ENCODE measurements at places on chromosomes 2 and 18. TPM values are rescaled to one million over a fixed set of nuclear protein-coding genes. Genes with fewer than 3 reads are reported as not detected.

The FBXO15 gene
- not detected for total RNA-seq

- no peak for DNase-seq
Measured at GRCh38 chr2:136527560-136527959, 237.8 kb upstream of the THSD7B start.

- no peak for DNase-seq
Measured at GRCh38 chr2:237465515-237466148, 21.4 kb upstream of the MLPH start.

DNA sequence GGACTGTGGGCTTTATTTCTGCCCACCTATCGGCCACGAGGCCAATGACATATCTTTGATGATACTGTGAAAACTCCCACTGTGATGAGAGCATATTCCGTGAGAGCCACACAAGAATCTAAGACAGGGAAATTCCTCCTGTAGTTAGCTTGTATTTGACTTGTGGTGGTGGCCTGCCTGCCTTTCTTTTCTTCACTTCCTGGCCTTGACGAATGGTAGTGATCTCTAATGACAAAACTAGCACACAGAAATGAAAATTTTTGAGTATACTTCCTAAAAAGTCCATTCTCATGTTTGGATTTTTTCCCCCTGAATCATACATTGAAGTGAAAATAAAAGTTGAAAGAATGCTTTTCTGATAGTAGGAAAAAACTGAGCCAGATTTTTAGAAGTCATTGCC, 94.4 kb downstream of the MGAT5 start:
- DNase-seq, result no peak

DNA sequence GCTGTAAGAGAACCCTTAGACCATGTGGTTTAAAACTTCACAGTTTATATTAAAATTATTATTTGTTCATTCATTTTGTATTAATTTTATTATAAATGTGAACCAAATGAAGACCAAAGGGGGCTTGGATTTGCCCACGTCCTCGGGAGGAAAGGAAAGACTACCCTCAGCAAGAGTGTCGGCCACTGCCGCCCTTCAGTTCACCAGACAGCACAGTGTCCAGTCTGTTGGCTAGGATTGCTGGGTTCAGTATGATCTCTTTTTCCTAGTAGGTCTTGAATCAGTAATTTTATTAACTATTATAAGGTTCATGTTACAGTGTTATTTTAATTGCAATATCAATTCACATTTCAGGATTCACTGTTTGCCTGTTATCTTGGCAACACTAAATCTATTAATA, 78.2 kb upstream of the CHRNA1 start:
- no peak for DNase-seq

DNA sequence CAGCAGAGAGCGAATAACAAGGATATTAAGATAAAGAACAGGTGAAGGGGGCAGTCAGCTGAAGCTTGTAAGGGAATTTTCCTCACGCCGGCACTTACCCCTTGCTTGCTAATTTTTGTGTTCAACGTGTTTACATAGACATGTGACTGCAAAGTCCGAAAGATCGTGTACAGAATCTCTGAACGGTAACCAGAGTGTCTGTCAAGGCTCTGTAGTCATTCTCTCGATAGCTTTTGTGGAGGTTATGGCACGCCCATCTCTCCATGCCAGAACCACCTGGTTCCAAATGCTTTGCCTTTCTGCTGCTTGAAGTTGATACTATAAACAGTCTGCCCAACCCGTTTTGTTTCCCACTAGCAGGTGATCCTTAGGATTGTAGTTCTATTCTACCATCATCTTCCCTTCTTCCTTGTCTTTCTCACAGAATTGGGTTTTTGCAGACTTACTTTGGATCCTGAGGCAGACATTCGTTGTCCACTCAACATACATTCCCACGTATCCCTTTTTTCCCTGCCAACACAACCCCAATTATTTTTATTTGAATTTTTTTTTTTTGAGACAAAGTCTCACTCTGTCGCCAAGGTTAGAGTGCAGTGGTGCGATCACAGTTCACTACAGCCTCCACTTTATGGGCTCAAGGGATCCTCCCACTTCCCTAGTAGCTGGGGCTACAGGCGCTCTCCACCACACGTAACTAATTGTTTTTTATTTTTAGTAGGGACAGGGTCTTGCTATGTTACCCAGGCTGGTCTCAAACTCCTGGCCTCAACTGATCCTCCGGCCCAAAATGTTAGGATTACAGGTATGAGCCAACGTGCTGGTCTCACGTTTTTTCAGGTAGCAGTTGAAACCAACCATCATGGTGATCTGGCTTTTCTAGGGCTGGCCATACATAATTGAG, 1.3 kb upstream of the USP34 start:
- peak; percentile 58 for DNase-seq

DNA sequence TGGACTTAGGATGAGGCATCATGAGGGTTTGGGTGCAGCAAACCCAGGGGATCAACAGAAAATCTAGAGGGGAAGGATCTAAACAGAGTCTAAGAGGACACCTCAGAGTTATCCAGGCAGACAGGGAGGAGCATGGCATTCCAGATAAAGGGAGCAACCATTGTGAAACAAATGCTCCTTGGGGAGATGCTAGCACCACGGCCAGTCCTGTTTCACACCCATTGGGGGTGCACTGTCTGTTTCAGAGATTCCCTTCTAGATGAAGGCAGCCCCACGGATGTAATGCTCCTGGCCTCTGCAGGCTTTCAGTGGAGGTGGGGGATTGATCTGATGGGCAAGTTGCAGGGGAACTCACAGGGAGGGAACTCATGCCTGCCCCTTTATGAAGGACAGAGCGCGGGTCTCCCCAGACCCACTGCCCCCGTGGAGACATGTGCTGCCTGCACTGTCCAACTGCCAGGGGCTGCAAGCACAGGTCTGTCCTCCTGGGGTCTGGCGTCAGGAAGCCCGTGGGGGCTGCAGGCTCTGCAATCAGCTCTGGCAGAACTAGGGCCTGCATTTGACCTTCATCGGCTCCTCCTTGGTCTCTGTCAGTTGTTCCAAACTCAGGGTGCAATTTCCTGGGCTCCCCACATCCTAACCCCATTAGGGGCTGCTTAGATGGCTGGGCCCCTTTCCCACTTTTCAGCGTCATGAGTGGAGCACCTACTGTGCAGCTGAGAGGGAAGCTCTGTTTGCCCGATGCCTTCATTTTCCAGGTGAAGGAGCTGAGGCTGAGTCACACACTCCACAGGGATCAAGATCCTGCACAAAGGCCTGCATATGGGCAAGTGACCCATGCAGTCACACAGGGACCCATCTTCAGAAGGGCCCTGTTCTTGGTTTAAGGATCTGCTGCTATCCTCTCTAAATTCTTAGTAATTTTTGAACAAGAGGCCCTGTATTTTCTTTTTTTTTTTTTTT, 163.4 kb downstream of the ARL4C start:
- DNase-seq, result no peak

DNA sequence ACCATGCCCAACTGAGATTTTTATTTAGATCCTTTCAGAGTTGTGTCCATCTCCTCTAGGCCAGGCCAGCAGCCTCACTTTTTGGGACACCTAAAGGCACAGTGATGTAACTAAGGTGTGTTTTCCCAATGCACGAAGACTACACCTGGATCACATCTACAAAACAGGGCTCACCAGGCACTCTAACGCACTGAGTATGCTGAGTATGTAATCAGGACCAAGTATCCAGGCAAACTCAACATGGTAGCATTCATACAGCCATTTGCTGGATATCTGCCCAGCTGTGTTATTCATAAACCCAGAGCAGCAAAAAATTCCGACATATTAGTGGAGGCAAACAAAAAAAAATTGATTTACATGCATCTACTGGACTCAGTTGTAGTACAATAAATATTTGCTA, 33.8 kb downstream of the LPIN2 start:
- DNase-seq, result no peak

DNA sequence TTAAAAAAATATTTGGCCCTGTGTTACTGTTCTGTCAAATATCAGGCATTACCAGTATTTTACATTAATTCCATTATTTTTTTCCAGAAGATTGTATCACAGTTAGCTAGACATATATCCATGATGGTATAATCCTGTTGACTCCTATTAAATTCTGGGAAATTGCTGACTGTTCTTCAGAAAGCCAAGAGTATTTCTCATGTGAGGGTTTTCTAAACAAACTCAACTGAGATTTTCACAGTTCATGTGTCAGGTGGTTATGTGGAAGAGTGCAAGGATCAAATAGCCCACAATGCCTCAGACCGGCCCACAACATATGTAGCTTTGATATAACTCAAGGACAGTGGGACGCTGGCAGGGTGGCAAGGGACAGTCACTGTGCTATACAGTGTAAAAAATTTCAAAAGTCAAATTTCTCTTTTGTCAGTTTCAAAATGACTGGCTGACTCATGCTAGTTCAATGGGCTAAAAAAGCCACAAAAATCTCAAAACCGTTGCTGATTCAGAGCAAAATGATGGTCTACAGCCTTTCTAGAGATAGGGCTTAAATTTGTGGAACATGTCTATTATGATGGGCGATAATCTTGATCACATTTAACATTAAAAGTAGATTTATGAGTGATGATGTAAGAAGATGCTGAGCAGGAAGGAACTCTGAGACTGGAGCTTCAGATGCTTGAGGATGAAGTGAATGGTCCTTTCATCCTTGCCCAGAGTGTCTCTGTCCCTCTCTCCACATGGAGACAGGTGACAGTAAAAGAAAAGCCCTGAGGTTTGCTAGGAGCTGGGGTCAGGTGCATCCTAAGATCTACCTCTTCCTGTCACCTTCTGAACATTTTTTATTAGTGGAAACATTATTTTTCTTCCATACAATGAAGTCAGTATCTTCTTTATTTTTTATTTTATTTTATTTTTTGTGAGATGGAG, 175.8 kb upstream of the PIEZO2 start:
- DNase-seq, result no peak

DNA sequence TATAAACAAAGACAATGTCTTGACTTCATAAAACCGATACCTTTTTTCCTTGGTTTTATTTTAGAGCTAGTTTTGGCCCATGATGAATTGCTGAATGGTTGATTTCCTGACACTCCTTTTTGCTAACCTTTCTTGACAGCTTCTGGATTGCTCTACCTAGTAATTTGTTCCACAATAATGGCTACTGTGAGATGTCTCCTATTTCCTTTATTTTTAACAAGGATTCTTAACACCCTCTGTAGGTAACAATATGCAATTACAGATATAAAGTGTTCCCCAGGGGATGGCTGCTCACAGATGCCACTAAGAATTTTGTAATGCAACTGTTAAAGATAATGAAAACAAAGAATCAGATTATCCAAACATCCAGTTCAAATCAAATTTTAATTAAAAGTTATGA, 100.8 kb upstream of the ATP5MC3 start:
- no peak for DNase-seq

DNA sequence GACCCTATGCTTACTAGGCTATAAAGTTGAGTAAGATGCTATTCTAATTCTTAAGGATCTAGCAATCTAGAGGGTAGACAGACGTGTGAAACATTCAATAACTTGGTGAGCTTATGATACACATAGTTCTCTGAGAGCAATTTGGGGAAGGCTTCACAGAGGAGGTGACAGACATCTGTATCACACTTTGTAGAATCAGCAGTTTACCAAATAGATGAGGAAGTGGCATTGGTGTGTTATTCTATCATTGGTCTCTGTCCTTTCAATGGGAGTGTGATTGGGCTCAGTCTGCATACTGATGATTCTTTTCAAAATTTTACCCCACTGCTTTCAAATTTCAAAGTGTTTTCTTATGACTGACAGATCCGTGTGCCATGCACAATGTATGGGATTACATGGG, 47.0 kb upstream of the TMEM178A start:
- DNase-seq, result no peak

DNA sequence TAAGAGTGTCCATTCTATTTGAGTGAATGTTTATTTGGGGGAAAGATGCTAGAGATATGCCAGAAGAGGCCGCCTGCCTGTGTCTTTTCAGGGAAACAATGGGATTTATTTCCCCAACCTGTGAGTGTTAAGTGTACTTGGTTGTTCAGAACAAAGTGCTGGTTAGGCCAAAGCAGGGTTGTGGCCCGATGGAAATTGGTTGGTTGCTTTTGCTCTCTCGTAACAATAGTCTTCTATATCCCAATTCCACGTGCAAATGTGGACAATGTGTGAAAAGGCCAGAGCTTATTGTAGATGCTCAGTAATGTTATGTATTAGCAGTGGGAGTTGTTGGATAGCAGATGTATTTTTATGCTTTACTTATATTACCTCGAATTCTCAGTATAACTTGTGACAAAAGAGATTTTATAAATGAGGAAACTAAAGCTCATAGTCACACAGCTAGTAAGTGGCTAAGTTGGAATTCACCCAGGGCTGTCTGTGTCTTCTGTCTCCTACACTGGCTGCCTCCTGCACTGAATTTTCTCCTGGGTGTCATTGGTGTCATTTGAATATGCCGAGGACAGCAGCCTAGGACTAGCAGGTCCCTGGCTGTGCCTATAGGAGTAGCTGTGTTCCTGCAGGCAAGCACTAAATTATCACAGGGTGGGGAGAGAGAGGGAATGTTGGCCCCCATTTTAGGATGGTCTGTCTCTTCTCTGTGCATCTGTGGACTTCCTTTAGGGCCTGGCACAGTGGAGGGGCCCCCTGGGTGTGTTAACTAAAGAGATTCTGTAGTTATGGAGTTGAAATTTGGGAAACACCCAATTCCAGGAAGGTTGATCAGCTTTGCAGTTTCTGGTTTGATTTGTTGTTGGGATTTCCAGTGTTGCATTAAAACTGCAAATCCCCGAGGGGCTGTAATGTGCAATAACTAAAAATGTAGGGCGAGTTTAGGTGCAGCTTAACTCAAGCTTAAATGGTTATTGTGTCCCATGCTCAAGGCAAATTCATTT, 21.6 kb downstream of the GPD2 start:
- no peak for DNase-seq

DNA sequence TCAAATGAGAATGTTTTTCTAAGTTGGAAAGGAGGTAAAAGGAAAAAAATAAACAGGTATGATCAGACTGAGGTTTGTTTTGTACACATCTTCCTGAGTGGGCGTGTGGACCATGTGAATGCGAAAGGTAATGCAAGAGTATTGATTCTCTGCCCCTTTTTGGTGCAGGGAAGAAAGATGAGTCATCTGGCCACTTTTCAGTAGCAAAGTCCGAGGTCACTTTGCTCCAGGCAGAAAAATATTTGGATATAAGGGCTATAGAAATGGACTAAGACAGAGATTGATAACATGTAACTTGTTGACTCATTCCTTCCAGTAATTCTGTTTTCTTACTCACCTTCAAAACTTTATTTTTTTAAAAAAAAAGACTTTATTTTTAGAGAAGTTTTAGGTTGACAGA, 130.5 kb downstream of the DSEL start:
- no peak for DNase-seq
